ENCODE measurements at places on chromosomes 6 and 20. TPM values are rescaled to one million over a fixed set of nuclear protein-coding genes. Genes with fewer than 3 reads are reported as not detected.

- DNase-seq: no peak
Observed at GRCh38 chr20:51022803-51023616, at the start of gene KCNG1. Gene KCNG1, minus strand, starts transcription at chr20:51023107. Its CDS starts 12,769 bp downstream, at chr20:51010338.

- no peak for DNase-seq
Observed at GRCh38 chr20:34164381-34164984, 52.4 kb upstream of the EIF2S2 start.

DNA sequence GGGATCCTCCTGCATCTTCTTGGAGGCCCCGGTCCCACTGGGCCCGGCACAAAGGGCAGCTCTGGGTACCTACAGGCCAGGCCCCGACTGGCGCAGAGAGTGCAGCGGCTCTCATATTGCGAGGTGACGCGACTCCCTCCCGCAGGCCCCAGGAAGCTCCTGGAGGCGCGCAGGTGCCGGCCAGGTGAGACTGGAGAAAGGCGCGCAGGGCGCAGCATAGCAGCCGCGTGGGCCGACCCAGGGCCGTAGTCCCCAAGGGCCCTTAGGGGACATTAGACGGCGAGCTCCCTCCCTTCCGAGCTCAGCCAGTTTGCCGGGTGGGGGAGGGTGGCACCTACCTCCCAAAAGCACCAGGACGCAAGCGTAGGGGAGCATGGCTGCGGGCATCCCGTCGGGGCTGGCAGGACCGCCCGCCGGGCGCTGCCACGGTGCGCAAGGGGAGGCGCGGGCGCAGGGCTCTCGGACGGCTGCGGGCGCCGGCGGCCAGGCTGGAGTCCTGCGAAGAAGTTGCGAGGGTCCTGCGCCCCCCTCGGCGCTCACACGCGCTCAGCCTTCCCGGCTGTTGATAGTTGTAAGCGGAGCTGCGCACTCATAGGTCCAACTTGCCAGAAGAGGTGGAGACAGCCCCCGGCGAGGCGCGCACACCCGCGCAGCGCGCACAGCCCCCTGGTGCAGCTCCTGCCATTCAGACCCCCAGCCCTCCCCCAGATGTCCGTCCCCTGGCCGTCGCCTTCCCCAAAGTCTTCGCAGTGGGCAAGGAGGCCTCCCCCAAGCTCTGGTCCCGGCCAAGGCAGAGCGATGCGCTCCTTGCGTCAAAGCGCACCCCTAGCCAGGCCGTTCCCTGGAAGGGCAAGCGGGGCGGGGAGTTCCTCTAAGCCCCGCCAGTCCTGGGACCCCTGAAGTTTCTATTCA lies 622 bp downstream of the APCDD1L start:
- no peak for DNase-seq

- DNase-seq: no peak
Observed at GRCh38 chr6:7939184-7939863, 28.7 kb upstream of the TXNDC5 start.

The DDX43 gene
- total RNA-seq: not detected
